ENCODE measurements at places on chromosomes 12 and 14.

GRCh38 chr14:67446371-67447032 is 34.5 kb upstream of the PLEK2 start:
- DNase-seq: no peak

DNA sequence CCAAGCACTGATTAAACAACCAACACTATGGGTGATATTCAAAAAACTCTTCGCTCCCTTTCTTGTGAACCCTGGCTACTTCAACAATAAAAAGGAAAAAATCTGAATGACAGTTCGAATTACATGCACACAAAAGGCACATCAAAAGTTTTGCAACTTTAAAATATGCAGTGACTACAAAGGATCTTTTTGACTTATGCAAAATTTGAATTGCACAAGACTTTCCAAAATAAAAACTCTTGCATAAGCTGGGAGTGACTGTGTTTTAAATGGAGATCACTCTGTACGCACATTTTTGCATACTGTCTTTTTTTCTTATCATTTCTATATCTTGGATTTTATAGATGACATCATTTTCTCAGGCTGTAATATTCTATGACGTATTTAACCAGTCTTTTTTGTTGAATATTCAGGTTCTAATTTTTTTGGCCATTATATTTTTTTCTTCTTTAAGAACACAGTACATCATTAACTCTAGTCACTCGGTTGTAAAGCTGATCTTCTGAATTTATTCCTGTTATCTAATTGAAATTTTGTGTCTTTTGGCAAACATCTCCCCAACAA is 667.6 kb upstream of the TBX3 start:
- DNase-seq: no peak

- DNase-seq: no peak
Measured at GRCh38 chr14:76490735-76491134, 114.8 kb downstream of the ESRRB start.

- DNase-seq: no peak
Measured at GRCh38 chr14:88079624-88080023, 74.7 kb downstream of the GPR65 start.

GRCh38 chr12:62847709-62848108 is 87.2 kb downstream of the PPM1H start:
- DNase-seq: no peak

- DNase-seq: no peak
Measured at GRCh38 chr14:64676410-64677008, 27.7 kb upstream of the PLEKHG3 start.

DNA sequence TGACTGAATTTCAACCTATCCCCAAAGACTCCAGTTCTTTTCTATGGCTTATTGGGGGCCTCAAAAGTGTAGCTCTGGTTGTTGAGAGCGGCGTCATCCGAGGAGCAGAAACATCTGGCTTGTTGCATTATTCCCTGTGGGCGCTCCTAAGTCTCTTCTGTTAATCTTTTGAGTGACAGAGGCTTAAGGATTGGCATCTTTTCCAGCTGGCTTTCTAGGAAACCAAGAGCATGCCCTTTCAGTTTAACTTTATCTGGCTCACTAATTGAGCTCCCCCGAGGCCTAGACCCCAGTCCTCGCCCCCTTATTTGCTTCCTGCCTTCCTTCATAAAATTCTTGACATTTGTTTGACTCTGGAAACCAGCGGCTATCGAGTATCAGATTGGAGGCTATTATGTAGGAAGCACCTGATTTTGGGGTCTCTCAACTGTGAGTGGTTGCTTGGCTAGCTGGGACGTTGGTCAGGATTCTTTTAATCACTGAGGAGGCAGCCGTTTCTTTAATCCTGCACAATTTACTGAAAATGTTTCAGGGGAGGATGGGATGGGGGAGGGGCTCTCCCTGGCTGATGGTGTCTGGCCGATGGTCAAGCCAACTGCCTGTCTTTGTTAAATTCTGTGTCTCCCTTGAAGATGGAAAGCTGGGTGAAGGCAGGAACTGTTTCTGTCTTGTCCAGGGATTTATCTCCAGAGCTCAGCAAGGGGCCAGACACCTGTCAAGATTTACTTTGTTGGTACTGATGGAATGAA is 3.1 kb downstream of the SMOC1 start:
- no peak for DNase-seq

- DNase-seq: no peak
Measured at GRCh38 chr12:108670066-108670631, 36.5 kb upstream of the SELPLG start.

- no peak for DNase-seq
Measured at GRCh38 chr14:53167602-53168328, 14.6 kb upstream of the DDHD1 start.
